ENCODE measurements at places on chromosomes 3 and 15.

- DNase-seq: no peak
Measured at GRCh38 chr3:4938281-4938982, 40.8 kb upstream of the BHLHE40 start.

DNA sequence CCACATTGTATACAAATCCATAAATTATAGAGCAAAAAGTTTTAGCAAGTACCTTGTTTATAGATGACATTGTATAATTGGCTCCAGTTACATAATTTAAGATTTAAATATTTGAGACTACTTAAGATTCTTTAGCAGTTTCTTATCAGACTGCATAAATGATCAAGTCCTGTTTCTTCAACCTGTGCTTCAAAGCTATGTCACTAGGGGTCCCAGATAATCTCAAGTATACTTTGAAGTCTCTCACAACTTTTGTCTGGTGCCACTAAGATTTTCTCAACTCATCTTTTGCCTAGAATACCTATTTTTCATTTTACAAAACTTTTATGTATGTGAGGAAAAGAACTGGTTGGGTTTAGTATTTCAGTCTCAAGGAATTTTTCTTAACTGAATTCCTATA is 205.5 kb downstream of the STAG1 start:
- no peak for DNase-seq

DNA sequence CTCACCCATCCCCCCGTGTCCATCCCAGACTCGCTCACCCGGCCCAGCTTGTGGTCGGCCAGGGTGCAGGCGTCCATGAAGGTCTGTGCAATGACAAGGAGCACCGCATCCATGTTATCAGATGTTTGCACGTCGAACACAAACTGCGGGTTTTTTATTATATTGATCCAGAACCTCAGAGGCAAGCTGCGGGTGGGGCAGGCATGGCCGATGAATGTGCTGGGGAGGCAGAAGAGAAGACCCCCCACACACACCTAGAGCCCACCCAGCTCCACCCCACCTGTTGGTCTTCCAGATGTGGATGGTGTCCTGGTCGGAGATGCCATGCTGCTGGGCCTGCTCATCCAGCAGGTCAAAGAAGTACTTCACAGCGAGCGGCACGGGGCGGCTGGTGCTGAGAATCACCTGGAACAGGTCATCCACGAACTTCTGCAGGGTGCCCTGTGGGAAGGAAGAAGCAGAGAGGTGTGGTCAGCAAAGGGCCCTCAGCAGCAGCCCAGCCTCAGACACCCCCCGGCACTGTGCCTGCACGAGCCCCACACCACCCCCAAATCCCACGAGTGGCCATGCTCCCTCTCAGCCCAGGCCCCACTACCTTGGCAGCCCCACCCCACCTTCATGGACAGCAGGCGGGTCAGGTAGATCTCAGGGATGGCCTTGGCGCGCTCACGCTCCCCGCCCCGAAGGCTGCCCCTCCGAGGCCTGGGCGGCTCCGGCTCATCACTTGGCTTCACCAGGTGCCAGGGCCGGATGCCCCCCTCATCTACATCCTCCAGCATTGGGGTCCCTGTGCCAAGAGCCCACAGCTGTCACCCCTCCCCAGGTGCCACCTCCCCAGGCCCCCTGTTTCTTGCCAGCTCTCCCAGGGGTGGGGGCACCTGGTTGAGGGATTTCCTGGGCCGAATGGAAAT is 20.3 kb downstream of the PLXNB1 start:
- DNase-seq: no peak

- no peak for DNase-seq
Measured at GRCh38 chr3:128410669-128411573, 55.8 kb downstream of the DNAJB8 start.

DNA sequence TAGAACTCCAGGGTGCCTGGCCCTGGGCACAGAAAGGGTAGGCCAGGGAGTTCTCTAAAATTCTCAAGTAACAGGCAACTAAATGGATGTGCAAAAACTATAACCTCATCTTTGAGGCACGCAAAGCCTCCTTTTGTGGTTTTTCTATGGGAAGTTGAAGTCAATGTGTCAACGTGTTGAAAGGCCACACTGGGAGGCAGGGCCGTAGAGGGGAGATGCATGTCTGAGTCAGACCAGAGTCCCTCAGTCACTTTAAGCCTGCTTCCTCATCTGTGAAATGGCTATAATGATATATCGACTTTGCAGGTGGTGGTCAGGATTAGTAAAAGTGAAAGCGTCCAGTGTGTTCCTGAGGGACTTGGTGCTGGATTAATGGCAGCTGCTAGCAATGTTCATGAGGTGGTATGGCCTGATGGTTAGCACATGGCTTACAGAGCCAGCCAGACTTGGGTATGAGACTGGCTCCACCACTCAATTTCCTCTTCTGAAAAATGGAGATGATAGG is 17.0 kb downstream of the TGM5 start:
- peak; percentile 20 for DNase-seq

- DNase-seq: no peak
Measured at GRCh38 chr3:118116991-118117390, 917.7 kb downstream of the IGSF11 start.

- DNase-seq: no peak
Measured at GRCh38 chr3:132784502-132785025, 62.4 kb upstream of the NPHP3 start.

GRCh38 chr15:90241343-90242192 is 7.6 kb downstream of the GDPGP1 start:
- DNase-seq: no peak

Measured in stimulated activated CD8-positive, alpha-beta memory T cell treated with anti-CD3 and anti-CD28 coated beads, Interleukin-15, amount 100 ng/mL, for 48 hours (primary cell).